ENCODE measurements at places on chromosomes 11 and 22.
A peak's percentile ranks its signal among the peaks of the same experiment; 100 is the strongest.

DNA sequence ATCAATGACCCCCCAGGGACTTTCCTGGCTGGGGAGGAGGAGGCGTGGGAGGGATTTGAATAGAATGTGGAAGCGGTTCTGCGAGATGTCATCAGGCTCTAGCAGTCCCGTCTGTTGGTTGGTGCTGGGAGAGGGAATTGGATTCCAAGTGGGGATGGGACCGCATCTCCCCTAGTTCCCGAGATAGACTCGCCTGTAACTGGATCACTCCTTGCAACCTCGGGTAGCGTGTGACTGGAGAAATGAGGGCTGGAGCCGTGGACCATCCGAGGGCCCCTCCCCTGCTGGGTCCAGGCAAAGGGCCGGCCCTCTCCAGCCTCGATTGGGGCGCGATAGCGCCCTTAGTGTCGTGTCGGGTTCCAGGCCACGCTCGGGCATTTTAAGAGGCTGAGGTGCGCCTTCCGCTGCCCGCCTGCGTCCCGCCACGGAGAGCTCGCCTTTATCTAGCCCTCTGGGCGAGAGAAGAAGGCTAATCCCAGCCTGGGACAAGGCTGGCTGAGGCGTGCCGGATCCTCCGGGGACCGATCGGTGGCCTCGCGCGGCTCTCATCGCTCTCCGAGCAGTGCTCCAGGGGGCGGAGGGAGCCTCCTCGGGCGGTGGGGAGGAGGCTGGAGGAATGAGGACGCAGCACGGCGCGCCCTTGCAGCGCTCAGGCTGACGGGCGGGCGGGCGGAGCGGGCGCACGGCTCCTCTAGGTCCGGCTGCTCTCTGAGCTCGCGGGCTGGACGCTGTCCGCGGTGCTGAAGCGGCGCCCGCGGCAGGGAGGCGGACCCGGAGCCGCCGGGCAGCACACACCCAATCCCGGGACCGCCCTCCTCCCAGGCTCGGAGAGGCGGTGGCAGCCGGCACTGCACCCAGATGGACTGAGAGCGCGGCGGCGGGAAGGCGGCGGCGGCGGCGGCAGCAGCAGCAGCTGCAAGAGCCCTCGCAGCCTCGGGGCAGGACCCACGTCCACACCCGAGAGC is 107.8 kb downstream of the OSBP2 start:
- peak; percentile 82 for DNase-seq

DNA sequence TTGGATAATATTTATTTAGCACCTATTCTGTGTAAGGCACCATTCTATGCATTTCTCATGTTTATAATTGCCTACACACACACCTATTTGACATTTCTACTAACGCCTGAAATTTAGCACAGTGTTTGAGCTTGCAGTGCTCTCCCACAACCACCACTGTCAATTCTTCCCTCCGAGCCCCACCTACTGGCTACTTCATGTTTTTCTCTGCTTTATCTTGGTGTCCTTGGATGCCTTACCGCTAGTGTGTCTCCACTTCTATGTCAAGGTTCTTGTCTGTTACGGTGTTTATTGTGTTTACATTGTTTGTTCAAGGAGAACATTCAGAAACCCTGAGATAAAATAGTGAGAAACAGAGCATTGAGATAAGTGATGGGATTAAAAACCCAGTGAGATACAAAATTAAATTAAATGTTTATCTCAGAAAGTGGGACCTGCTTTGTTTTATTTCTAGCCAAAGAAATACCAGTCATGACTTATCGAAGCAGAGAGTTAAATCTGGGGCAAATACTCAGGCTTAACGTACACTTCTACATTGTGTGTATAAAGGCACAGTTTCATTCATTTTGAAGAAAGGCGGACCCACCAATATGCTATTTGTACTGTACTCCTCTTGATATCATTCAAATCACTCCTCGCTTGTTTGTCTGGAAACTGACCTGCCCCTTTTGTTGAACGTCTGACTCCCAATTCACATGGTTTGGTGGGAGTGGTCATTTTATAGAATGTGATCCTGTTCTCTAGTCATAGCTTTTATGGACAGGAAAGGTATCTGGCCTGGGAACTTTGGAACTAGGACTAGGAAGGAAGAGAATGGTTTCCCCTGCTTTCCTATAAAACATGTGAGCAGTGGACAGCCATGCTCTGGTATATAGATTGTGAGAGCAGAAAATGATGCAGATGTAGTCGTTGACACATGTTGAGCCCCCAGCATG is 39.2 kb upstream of the SLC36A4 start:
- peak; percentile 29 for DNase-seq

- no peak for DNase-seq
Measured at GRCh38 chr22:43957871-43958270, 2.6 kb downstream of the SAMM50 start.

DNA sequence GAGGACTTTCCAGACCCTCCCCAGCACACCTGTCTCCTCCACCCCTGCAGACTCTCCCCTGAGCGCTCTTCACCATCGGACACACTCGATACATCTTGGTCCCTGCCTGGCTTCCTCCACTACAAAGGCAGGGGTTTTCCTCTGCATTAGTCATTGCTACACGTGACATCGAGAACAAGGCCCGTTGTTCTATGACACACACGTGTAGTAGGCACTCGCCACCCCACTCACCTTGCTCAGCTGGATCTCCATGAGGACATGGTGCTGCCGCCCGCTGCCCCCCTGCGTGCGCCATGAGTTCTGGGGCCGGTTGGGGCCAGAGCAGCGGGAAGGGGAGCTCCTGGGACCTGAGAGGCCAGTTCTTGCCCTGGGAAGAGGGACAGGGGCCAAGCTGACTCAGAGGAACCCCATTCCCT is 16.7 kb downstream of the ATG2A start:
- DNase-seq, result no peak

DNA sequence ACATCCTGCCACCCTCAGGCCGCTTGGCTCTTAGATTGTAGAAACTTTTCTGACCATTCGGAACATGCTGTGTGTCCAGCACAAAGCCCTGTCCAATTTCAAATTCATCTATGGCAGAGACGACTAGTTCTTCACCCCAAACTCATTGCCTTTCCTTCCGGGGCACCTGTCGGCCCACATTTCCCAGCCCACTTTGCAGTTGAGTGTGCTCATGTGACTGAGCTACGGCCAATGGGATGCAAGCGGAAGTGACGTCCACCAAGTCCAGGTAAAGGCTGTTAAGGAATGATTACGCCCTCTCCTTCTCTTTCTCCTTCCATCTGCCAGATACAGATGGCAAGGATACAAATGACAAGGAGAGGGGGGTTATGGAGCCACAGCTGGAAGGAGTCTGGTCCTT is 32.5 kb downstream of the SYT13 start:
- no peak for DNase-seq

GRCh38 chr11:29623144-29623722 is 393.6 kb downstream of the KCNA4 start:
- no peak for DNase-seq

DNA sequence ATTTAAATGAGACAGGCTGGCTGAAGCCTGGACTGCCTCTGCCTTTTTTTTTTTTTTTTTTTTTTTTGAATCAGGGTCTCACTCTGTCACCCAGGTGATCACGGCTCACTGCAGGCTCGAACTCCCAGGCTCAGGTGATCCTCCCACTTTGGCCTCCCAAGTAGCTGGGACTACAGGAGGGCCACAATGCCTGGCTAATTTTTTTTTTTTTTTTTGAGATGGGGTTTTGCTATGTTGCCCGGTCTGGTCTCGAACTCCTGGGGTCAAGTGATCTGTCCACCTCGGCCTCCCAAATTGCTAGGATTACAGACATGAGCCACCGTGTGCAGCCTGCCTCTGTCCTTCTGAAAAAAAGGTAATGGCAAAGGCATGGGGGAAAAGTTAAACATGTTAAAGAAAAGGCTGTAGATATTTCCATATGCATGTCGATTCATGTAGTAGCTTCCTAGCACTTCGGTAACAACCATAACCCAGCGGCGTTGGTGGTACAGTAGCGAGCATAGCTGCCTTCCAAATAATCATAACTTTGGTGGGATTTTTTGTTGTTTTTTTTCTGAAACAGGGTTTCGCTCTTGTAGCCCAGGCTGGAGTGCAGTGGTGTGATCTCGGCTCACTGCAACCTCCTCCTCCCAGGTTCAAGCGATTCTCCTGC is 48.8 kb downstream of the MCHR1 start:
- no peak for DNase-seq

- no peak for DNase-seq
Measured at GRCh38 chr11:12702999-12703453, 28.8 kb downstream of the TEAD1 start.

- no peak for DNase-seq
Measured at GRCh38 chr11:65300621-65301275, 13.9 kb upstream of the CDC42EP2 start.

GRCh38 chr11:17954395-17955252 is 58.2 kb downstream of the SERGEF start:
- DNase-seq, result no peak

DNA sequence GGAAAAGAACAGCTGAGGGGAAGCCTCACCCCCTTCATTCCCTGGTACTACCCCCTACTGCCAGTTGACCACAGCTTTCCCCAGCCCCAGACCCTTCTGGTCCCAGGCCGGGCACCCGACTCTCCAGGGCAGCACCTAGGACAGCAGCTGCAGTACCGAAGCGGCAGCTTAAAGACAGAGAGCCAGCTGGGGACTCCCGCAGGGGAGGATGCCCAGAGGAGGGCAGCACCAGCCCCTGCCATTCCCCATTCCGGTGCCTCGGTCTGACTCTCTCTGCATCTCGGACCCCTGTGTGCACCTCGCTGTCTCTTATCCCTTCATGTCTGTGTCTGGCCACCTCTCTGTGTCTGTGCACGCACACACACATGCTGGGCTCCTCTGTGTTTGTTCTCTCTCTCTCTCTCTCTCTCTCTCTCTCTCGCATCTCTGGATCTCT is 9.4 kb downstream of the IGSF9B start:
- DNase-seq, result peak; percentile 50

GRCh38 chr22:50612528-50613221 is 12.1 kb downstream of the MAPK8IP2 start:
- DNase-seq, result no peak

GRCh38 chr11:79018371-79018849 is 422.4 kb downstream of the TENM4 start:
- DNase-seq, result no peak

GRCh38 chr11:14835496-14836492 is 56.2 kb downstream of the CYP2R1 start:
- DNase-seq, result no peak

- DNase-seq, result no peak
Measured at GRCh38 chr11:119338965-119339588, 1.6 kb downstream of the C1QTNF5 start.

DNA sequence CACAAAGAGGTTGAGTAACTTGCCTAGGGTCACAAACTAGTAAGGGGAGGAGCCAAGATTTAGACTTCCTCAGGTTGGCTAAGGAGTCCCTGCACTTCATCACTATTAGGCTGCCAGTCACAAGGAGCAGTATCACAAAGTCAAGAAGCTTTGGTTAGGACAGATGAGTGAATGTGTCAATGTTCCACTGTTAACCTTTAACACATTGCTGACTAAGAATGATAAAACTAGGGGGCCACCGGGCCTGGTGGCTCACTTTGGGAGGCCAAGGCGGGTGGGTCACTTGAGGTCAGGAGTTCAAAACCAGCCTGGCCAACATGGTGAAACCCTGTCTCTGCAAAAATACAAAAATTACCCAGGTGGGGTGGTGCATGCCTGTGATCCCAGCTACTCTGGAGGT is 32.0 kb downstream of the TMEM123 start:
- DNase-seq, result no peak

GRCh38 chr22:31244046-31244942 is 32.2 kb downstream of the LIMK2 start:
- no peak for DNase-seq

DNA sequence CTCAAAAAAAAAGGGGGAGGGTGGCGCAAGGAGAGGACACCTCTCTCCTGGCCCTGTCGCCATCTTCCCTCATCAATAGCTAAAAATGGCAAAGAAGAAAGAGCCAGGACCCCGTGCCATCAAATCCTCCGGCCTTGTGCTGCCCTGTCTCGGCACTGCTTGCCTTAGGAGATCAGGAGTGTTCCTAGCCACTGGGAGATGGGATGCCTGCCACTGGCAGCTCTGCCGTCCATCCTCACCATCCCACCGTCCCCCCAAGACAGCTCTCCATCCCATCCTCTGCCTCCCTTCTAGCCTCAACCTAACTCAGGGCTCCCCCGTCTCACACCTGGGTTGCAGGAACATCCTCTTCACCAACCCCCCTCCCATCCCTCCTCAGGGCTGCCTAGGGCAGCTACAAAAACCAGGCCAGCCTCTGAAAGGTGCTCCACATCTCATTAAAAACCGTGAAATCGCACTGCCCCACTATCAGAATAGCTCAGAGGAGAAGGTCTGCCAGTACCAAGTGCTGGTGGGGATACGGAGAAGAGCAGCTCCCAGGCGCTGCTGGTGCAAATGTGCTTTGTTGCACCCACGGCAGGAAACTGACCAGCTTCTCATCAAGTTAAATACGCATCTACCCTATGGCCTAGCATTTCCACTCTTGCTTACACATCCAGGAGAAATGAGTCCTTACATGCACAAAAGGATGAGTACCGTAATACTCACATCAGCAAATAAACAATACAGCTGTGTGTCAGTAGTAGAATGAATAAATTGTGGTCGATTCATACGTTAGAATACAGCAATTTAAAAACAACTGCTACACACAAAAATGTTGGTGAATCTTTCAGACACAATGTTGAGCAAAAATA is 31.7 kb upstream of the GCAT start:
- no peak for DNase-seq

DNA sequence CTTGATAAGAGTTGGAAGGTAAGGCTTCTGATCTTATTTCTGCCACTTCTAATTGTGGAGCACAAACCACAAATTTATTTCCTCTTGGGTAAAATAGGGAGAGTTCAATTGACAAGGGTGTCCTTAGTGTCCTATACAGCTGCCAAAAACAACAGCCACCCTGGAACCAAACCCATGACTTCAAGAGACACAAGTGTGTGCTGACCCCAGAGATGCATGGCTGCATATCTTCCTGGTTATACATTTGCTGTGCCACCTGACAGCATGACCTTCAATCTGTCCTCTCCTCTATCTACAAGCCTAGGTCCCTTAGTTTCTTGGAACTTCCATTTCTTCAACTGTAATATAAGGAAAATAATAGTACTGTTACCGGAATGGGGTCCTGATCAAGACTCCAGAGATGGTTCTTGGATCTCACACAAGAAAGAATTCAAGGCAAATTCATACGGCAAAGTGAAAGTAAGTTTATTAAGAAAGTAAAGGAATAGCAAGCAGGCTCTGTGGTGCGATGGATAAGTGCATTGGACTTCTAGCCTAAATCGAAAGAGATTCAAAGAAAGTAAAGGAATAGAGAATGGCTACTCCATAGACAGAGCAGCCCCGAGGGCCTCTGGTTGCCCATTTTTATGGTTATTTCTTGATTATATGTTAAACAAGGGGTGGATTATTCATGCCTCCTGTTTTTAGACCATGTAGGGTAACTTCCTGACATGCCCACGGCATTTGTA is 15.5 kb upstream of the TMEM123 start:
- DNase-seq, result no peak

Measured in neural crest cell (in vitro differentiated cells).